CD4-positive, alpha-beta T cell treated with Interleukin-12 subunit alpha and Interleukin-12 subunit beta, for 1 hour (primary cell): ENCODE measurements at places on chromosomes 7 and 10.

DNA sequence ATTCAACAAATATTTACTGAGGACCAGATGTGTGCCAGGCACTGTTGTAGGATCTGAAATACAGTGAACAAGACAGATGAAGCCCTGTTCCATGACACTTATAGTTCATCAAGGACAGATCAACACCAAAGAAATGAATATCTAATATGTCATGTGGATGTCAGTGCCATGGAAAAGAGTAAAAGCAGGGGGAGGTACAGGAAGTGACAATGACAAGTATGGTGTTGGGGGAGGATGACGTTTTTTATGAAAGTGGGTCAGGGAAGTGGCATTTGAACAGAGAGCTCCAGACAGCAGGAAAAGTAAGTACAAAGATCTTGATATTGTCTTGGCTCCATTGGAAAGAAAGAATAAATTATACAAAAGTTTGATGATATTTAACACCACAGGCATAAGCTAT, 7.0 kb upstream of the SFMBT2 start:
- DNase-seq, result peak; percentile 16

DNA sequence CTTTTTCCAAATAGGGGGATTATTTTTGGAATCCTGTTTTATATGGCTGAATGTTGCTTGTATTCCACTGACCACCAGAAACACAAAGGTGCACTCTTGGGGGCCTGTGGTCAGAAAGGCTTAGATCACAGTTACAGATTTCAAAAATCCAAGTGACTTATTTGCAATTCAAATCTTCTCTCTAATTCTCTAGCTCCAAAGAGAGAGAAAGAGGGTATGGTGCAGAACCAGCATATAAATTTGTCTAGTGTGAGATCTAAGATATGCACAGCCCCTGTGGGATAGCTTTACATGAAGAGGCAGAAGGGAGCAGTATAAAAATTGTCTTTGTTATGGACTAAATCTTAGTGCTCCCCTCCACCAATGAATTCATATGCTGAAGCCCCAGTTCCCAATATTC, 1121.7 kb upstream of the CELF2 start:
- no peak for DNase-seq

DNA sequence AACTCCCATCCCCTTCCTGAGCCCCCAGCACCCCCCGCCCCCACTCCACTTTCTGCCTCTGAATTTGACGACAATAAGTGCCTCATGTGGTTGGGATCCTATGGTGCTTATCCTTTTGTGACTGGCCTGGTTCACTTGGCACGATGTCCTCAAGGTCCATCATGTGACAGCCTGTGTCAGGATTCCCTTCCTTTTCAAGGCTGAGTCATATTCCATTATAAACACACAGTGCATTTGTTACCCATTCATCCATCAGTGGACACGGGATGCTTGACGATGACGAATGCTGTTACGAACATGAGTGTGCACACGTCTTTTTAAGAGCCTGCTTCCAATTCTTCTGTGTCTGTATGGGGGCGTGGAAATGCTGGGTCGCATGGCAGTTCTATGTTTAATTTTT, 26.7 kb downstream of the SHH start:
- no peak for DNase-seq

DNA sequence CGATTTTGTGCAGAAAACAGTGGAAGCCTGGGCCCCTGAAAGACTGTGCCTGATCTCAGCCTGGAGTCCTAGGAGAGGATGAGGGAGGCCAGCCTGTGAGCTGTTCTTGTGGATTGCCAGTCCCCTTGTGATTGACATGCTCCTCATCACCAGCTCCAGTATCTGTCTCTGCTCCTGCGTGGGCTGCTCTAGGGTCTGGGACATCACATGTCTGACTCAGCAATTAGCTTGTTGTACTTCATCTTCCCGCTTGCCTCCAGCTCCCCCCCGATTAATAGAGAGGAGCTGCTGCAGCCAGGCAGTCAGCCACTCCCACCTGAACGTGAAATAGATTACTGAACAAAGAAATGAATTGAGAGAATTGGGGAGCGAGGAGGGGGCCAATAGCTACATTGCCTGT, 99.6 kb upstream of the TBX20 start:
- no peak for DNase-seq

GRCh38 chr10:7269988-7270387, 140.8 kb downstream of the SFMBT2 start:
- no peak for DNase-seq
